ENCODE measurements at places on chromosomes 1 and 21.
A peak's percentile ranks its signal among the peaks of the same experiment; 100 is the strongest.

GRCh38 chr1:224251741-224252146 lies 68.7 kb downstream of the DEGS1 start:
- no peak for DNase-seq

GRCh38 chr1:163094182-163094581 lies 25.0 kb downstream of the RGS4 start:
- DNase-seq: no peak

DNA sequence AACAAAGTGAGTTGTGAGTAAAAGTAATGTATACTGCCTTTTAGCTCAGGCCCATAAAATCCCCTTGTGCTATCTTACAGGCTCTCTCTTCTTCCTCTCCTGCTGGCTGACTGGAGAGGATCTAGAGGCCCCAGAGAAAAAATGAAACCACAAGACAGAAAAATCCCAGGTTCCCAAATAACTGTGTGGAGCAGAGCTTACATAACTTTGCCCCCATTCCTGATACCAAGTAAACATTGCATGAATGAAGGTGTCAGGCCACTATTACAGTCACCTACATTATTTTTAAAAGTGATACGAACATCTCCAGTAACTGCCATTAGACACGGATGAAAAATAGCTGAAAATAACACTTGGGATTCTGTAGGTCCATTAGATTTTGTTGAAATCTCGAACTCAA lies 386.0 kb upstream of the NR5A2 start:
- DNase-seq: no peak

DNA sequence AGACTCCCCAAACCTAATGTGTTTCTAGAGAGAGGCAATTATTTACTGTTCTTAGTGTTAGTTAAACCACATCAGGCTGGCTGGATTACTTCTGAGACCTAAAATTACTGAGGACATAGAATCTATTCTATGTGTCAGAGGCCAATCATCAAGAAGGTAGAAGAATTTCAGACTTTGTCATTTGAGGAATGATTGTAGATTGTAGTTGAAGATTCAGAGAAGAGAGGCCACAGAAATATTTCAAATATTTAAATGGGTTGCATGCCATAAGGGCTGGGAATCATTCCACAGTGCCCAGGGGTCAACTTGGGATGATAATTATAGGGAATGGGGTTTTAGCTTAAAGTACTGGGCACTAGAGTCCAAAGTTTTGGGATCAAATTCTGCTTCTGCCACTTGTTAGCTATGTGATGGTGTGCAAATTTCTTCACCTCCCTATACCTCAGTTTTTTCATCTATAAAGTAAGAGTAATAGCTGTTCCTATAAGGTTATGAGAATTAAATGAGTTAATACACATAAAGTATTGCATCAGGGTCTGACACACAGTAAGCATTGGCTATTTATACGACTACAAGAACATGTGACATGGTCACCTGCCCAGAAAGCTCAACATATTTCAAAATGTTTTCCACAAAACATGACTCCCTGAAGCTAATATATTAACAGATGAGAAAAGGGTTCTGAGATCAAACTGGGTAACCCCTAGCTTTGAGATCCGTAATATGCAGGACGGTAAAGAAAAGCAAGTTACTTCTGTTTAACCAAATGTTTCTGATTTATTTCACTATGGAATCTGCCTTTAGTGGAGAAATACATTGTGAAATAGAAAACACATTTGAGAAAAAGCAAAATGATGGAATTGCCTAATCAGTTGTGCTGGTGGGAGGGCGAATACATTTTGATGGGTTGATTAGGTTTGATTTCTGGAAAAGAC lies 69.7 kb upstream of the SPAG17 start:
- DNase-seq: no peak

DNA sequence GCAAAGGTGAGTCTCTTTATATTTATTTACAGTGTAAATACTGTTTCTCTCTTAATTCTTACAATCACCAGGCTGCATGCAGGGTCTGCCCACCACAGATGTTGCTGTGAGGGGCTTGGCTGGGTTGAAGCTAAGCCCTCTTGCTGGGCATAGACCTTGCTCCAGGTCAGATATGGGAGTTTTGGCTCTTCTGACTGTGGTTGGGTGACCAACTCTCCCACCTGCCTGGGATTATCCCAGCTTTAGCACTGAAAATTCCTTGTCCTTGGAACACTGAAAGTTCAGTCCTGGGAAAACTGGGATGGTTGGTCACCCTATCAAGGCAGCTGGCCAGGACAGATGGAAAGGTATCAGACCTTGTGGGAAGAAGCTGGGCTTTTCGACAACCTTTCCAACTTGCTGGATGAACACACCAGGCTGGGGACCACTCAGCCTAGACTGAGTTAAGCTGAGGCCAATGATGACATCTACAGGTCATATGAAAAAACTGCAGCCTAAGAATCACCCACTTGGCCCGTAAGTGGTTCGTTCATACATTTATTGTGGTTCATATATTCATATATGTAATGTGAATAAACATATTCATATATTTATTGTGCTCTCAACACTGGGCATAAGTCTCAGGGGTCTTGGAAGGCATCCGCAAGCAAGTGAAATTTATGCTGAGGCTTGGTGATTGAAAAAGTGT lies 26.6 kb upstream of the HPDL start:
- peak; percentile 59 for DNase-seq

- no peak for DNase-seq
Measured at GRCh38 chr1:206705191-206705590, 20.5 kb downstream of the MAPKAPK2 start.

DNA sequence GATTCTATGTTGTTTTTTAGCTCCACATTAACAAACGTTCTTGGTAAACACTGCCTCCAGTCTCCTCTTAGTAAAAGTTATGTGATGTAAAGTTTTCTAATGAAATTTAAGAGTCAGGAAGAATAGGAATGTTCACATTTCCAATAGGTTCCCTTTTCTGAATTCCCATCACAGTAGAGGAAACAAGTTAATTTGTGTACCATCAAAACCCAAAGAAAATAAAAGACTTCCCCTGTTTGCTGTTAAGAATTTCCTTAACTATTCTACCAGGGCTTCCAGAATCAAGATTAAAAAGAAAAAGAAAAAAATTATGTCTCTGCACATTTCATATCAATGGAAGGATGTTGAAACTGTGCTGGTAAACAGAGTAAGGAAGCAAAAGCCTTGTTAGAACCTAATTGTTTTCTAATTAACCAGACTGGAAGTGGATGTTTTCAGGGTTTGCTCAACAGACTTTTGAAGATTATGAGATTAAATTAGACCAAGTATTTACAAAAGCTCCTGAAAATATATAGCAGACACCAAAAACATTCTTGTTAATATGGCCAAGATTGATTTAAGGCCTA lies 43.4 kb upstream of the PALMD start:
- DNase-seq: no peak

GRCh38 chr1:174491606-174492005 lies 43.8 kb downstream of the GPR52 start:
- no peak for DNase-seq

- no peak for DNase-seq
Measured at GRCh38 chr1:85278853-85279314, 2.5 kb upstream of the BCL10 start.
